AG04450 (cell line): ENCODE measurements at places on chromosomes 1 and 21.
A peak's percentile ranks its signal among the peaks of the same experiment; 100 is the strongest.

- no peak for DNase-seq
Observed at GRCh38 chr1:66247415-66248208, 286.3 kb upstream of the SGIP1 start.

GRCh38 chr1:210441028-210441427 lies 112.3 kb downstream of the HHAT start:
- no peak for DNase-seq

DNA sequence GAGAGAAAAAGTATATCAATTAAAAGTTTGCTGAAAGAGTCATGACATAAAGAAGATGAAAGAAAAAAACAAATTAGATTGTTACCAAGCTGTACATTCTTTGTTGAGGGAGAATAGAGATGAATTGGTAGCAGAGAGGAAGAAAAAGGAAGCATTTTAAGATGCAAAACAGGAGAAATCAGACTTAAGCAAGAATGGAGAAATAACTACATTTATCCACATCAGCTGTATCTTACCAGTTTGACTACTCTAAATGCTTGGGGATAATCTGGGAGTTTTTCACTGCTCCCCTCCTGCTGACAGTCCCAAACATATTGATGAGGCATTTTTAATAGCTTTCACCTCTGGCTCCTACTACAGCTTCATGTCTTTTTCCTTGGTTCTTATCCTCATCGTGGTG lies 16.8 kb upstream of the PTPRC start:
- no peak for DNase-seq

- no peak for DNase-seq
Observed at GRCh38 chr21:22468893-22469292, 1470.7 kb downstream of the NCAM2 start.

DNA sequence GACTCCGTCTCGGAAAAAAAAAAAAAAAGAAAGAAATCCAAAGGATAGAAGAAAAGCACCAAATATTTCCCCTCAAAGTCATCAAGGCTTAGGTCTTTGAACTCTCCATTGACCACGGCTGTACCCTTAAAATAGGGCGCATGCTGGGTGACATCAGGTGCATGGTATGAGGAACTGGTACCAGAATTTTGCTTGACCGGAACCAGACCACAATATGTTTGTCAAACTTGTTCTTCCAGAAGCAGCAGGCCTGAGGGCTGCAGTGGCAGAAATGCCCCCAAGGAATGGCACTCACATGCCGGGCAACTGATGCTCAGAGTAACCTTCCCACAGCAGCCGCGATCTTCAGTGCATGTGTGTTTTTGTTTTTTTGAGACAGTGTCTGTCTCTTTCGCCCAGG lies 21.0 kb downstream of the RCC1 start:
- DNase-seq = no peak

DNA sequence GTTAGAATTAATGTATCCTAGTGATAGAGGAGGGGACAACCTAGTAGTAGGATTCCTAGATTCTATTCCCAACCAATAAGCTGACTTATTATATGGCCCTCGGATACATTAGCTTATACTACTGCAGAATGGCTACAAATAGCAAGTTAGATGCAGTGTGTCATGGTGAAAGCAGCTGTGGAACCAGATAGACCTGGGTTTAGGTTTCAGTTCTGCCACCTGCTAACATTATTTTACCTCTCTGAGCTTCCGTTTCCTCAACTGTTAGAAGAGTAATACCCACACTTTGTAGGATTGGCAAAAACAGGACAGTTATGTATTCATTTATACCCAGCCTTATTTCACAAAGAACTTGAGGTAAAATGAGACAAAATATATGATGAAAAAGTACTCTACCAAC lies 21.6 kb upstream of the MAGOH start:
- DNase-seq = no peak

- no peak for DNase-seq
Observed at GRCh38 chr1:205344066-205344928, 12.4 kb downstream of the KLHDC8A start.

GRCh38 chr1:22611530-22611947 lies 24.9 kb upstream of the C1QA start:
- peak; percentile 13 for DNase-seq

GRCh38 chr1:109806733-109807400 lies 43.1 kb upstream of the EPS8L3 start:
- no peak for DNase-seq

- no peak for DNase-seq
Observed at GRCh38 chr1:108011295-108011694, 46.3 kb upstream of the VAV3 start.

DNA sequence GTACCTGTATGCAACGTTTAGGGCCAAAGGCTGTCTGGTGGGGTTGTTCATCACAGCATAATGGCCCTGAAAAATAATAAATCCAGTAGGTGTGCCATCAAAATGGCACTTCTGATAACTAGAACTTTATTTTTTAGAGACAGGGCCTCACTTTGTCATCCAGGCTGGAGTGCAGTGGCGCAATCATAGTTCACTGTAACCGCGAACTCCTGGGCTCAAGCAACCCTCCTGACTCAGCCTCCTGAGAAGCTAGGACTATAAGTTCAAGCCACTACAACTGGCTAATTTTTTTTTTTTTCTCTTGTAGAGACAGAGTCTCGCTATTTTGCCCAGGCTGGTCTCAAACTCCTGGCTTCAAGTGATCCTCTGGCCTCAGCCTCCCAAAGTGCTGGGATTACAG lies 4.7 kb downstream of the SNAPIN start:
- DNase-seq = no peak

GRCh38 chr1:4149281-4149680 lies 249.2 kb upstream of the C1orf174 start:
- DNase-seq = no peak

DNA sequence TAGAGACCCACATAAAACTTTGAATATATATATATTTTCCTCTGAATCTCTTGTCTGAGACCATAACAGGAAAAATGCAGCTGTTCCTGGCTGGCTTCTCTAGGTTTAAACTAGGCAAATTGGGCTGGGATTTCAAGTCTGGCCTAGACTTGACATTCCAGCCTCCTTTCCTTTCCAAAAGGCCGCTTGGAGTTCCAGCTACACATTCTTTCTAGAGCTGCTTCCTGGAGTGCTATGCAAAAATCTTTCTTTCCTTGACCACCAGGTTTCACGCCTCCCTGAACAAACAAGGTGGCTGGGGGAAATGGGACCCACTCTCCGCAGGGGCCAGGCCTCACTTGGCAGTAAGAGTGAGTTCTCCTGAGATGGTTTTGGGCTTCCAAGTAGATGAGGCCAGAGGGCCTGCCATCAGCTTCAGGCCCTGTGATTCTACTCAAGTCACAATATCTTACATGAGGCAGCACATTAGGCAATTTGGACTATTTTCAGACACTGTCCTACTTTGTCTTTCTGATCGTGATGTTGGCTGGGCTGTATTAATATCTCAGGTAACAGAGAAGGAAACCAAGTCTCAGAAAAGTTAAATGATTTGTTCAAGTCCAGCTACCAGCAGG lies 102.4 kb downstream of the FAM78B start:
- DNase-seq = no peak

- DNase-seq = no peak
Observed at GRCh38 chr1:159775716-159776115, 5.0 kb upstream of the DUSP23 start.

- DNase-seq = no peak
Observed at GRCh38 chr1:229888561-229889001, 178.5 kb upstream of the GALNT2 start.

GRCh38 chr1:112271270-112271669 lies 124.7 kb upstream of the CTTNBP2NL start:
- no peak for DNase-seq

DNA sequence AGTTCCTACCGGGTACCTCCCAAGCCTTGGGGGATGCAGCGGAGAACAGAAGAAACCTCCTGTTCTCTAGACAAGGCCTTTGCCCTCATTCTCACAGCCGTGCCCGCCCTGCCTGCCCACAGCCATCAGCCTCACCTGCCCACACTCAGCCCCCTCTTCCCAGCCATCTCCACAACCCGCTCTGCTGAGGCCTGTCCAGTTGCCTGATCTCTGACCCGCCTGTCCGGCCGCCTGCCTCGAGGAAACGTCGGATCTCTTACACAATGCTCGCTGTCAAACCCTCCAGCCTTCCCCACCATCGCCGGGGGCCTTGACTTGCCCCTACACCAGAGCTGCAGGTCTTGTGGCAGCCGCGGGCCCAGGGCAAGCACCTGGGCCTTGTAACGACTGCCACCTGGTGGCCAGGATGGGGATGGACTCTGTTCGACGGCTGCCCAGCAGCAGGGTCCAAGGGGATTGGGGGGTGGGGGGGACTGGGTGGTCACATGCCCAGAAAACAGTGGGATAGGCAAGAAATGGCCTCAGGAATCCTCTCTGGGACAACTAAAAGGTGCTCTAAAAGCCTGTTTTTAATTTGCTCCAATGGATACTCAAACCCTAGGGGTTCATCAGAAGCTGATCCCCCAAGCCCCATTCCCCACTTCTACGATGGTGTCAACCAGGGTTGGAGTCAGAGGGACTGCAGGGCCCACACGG lies 31.0 kb downstream of the SLC45A1 start:
- DNase-seq = peak; percentile 23

DNA sequence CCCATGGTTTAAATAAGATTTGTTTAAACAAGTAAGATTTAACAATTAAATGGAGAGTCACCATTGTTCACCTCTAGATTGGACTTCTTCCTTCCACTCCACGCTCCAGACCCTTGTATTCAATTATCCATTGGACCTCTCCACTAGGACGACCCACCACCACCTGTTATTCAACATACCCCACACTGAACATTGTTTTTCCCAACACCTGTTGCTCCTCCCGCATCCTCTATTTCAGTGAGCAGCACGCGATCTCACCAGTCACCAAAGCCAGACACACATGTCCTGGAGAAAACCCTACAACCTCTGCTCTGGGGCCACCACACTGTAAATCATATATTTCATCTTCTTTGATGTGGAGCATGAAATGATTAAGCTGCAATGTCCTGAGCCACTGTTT lies 28.6 kb downstream of the ATP8B2 start:
- no peak for DNase-seq

GRCh38 chr21:15182731-15183130 lies 117.9 kb upstream of the NRIP1 start:
- DNase-seq = no peak

DNA sequence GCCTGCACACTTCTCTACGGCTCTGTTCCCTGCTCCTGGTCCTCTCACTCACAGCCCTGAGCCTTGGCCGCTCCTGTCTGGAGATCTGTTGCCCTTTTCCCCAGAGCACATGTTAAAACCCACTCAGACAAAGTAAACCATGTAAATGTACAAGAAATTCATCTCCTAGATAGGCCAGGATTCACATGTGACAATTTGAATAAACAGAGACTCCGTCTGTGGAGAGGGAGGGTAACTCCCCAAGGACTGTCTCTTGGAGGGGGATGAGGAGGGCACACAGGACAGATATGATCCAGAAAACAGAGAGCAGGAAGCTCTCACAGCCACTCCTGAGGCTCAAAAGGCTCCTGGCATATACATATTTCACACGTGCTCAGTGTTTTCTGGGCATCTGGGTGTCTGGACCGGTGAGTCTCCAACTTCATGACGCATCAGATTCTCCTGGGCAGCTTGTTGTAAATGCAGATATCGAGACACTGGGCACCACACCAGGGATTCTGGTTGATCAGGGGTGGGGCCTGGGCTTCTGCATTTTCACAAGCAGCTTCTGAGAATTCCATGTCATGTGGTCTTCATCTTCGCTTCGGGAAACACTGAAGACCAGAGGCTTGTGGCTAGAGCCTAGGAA lies 6.4 kb upstream of the KAZN start:
- no peak for DNase-seq

- no peak for DNase-seq
Observed at GRCh38 chr1:83701355-83701754, 297.6 kb downstream of the TTLL7 start.

- DNase-seq = no peak
Observed at GRCh38 chr1:15329104-15329820, 80.4 kb upstream of the EFHD2 start.

- peak; percentile 55 for DNase-seq
Observed at GRCh38 chr1:21783679-21784603, 992 bp upstream of the USP48 start.

- no peak for DNase-seq
Observed at GRCh38 chr1:41861535-41862383, 57.0 kb downstream of the HIVEP3 start.

DNA sequence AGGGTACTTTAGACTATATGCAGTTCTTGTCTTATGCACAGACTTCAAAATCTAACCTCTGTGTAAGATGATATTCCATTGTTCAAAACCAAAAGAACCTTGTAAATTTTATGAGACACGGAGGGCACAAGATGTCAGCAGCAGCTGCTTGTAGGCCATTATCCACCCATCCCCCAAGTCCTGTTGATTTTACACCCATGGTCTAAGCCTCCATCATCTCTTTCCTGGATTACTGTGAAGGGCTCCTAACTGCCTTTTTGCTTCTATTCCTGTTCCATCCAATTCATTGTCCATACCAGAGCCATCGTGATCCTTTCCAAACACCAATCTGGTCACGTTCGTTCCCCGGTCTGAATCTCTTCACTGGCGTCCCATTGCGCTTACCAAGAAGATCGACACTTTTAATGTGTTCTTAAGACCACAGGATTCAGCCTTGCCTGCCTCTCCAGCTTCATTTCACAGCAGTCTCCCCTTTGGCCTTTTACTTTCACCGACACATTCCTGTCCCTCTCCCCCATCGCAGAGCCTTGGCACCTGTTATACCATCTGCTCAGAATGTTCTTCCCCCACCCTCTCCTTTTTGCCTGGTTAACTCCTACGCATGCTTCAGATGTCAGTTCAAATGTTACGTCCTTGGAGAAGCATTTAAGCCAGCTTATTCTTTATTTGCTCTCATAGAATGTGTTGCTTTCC lies 107.3 kb upstream of the POU3F1 start:
- DNase-seq = no peak

GRCh38 chr1:7886405-7886745 lies 33.5 kb upstream of the UTS2 start:
- no peak for DNase-seq

DNA sequence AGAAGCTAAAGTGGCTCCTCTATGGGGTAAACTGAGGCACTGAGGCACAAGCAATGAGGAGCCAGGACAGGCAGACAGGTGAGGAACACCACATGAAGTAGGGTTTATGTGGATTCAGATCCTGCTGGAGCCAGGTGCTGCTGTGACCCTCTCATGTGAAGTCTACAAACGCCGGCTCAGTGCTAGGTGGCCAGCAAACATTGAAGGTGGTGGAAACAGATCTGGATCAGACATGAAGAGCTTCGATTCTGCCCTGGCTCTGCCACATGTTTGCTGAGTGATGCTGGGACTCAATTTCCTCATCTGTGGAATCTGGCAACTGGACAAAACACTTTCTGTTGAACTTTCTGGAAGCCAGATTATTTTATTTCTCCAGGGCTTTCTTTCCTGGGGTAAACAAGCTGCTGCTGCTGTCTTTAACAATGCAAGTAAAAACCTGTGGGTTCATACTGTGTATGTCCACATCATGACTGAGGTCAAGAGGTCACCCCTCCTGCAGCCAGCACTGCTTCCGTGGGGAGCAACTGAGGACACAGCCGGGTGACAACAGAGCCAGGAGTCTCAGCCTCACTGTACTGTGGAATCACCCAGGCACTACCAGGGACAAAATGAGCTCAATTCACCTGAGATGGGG lies 33.3 kb downstream of the HMGB4 start:
- no peak for DNase-seq

GRCh38 chr1:75275631-75276030 lies 141.4 kb downstream of the LHX8 start:
- no peak for DNase-seq
